ENCODE measurements at places on chromosomes 7 and 10.

DNA sequence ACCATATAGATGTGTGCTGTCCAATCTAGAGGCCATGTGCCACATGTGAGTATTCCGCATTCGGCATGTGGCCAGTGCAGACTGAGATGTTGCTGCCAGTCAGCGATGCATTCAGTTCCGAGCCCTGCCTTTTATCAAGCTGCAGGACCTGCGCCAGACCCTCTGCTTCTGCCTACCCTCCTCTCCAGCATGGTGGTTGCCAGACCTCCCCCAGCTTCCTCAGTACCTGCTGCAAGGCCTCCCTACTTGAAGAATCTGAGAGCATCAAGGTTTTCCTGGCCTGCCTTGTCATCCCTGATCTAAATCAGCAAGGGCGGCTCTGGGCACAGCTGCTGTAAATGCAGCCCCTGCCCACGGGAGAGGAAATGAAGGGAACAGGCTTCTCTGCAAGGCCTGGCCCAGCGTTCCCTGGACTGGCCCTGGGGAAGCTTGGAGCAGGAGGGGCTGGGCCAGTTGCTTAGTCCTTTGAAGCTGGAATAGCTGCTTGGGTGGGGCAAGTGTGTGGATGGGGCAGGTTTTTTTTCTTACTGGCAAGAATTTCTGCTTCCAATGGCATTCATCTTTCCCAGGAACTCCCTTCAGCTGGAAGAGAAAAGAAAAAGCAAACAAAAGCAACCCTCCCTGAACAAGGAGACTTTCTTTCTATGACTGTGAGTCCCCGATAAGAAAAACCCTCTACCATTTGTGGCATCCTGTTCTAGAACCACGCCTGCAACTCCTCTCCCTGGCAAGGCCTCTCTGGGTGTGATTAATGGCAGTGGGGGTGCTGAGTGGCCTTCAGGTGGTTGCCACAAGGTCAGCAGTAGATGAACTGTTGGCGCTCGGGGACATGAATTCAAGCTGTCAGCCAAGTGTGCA lies 93.0 kb downstream of the NHLRC2 start:
- DNase-seq, result no peak

DNA sequence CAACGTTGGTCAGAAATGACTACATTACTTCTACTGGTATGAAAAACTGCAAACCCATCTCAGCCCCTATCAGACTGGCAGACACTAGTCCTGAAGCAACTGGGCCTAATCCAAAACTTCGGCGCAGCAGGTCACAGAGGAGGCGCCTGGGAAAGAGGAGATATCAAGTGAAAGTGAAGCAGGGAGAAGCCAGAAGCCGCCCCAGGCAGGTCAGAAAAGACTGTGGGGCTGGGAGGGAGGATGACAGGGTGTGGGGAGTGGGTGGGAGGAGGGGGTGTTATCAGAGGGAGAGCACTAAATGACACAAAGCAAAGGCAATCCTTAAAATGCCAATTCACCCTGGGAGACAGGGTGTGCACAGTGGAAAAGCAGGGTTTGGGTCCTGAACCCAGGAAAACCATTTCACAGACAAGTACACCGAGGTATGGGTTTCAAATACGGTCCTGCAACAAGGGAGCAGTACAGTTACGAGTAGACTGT lies 731 bp downstream of the CHCHD3 start:
- no peak for DNase-seq

- DNase-seq, result no peak
Observed at GRCh38 chr7:105910172-105910571, 33.8 kb upstream of the ATXN7L1 start.

DNA sequence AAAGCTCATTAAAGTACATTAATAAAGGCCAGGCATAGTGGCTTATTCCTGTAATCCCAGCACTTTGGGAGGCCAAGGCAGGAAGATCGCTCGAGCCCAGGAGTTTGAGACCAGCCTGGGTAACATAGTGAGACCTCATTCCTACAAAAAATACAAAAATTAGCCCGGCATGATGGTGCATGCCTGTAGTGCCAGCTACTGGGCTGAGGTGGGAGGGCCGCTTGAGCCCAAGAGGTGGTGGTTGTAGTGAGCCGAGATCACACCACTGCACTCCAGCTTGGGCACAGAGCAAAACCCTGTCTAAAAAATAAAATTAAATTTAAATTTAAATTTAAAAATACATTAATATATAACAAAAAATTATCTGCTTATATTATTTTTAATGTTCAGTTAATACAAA lies 7.1 kb upstream of the TAS2R39 start:
- DNase-seq, result no peak

- DNase-seq, result no peak
Observed at GRCh38 chr10:6204341-6205191, 1.8 kb downstream of the PFKFB3 start.

DNA sequence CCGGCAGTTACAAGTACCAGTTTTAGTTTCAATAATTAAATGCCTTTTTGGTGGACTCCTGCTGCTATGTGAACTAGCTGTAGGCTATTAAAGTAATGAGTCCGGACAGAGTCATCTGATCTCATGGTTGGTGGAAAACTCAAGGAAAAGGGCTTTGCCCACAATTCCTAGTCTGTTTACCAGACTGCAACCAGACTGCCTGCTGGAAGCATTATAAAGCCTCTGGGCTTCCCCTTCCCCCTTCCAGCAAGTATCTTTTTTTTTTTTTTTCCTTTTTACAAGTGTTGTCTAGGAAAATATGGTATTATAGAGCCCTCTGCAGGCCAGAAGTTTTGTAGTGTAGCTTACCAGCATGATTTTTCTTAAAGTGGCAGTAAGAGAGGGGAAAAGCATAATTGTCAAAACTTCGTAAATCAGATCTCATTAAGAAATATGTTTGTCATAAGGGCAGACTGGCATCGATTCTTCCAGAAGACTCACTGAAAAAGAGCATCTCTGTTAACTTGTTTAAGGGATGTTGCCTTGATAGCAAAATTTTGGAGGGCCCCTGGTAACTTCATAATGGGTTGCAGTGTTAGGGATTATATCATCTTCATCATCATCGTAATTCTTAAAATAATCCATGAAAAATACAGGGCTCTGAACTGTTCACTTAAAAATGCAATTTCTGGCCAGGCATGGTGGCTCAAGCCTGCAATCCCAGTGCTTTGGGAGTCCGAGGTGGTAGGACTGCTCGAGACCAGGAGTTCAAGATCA lies 181.3 kb downstream of the TAX1BP1 start:
- DNase-seq, result no peak

DNA sequence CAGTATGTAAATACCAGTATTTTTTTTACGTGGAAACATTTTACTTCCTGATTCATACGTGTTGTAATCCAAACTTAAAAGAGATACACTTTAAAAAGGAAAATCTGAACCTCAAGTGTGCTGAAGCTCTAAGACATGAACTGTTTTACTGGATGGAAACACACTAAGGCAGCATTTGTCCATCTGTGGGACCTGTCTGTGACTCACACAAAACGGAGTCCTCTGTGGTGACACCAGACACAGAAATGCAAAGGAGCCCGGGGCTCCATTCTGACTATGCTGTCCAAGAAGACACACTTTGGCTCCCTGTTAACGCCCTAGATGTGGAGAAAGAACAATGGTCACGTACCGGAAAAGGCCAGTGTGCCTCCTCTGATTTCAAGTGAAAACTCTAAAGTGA lies 23.9 kb downstream of the RNF133 start:
- DNase-seq, result no peak

DNA sequence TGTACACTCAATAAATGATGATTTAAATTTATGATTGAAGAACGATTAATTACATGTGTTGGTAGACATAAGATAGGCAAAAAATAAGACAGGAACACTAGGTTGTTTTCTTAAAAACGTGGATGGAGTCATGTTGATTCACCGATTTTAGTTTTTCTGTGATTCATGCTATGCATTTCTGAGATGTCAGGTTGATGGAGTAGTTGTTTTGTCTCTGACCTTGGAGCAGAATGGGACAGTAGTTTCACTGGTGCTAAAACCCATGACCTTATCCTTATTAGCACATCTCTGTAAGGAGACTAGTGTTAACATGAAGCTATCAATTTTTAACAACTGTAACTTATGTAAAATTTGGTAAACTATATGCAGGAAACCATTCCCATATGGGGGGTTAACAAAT lies 611.6 kb upstream of the FZD8 start:
- no peak for DNase-seq

GRCh38 chr10:97333351-97333600 lies 1.3 kb downstream of the FRAT2 start:
- DNase-seq, result no peak

GRCh38 chr7:11830582-11831155 lies 1.3 kb downstream of the THSD7A start:
- no peak for DNase-seq

GRCh38 chr10:15859509-15859905 lies 800 bp downstream of the MINDY3 start:
- no peak for DNase-seq

DNA sequence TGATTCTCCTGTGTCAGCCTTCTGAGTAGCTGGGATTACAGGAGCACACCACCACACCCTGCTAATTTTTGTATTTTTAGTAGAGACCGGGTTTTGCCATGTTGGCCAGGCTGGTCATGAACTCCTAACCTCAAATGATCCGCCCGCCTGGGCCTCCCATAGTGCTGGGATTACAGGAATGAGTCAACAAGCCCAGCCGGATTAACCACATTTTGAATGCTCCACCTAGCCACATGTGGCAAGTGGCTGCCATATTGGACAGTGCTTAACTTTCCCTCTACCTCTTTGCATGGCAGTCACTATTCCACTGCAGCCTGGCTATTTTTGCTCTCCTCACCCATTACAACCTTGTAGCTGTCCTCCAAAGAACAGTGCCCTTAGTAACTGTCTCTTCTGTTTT lies 160.1 kb downstream of the GATA3 start:
- no peak for DNase-seq

DNA sequence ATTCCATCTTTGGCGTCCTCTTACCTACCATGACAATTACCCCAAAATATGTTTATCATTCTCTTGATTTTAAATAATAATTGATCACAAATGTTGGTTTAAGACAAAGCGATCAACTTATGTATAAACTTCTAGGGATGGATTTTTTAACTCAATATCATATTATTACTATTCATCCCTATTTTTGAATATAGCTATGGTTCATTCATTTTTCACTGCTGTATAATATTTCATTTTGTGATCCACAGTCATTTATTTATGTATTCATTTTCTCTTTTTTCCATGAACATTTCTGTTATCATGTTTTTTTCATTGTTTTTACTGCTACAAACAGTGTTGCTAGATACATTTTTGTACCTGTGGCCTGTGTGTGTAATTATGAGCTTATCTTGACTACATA lies 61.3 kb upstream of the MET start:
- DNase-seq, result no peak

- no peak for DNase-seq
Observed at GRCh38 chr7:76225379-76225778, 23.7 kb downstream of the SRRM3 start.

DNA sequence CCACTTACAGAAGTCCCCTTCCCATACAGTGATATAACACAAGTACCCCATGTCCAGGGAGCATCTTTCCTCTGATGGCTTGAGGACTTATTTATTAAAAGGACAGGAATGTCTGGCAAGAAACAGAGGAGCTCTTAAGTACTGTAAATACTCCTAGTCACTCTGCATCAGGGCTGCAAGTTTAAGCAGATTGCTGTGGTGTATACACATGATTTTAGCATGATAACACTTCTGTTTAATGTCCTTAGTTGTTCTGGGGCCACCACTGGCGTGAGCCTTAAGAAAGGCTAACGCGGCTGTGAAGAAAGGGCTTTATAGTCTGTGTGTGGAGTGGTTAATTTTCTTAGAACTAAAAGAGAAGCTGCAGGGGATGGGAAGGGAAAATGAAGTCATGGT lies 65.7 kb downstream of the GBF1 start:
- no peak for DNase-seq

GRCh38 chr7:27771111-27771510 lies 31.1 kb downstream of the TAX1BP1 start:
- no peak for DNase-seq

DNA sequence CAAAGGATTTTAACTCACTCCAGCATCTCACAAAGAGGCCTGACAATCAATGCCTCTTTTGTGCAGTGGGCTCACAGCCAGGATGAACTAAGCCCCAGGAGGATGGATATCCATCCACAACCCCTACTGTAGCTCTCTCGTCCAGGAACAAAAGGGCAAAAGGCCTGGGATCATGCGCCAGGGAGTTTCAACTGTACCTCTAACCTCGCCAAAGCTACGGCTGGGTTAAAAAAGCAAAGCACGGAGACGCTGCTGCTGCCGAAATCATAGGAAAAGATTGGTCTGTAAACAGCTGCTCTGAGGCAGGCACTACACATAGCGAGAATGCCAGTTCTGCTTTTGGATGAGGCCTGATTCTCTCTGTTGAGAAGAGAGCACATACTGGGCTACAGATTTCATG lies 32.1 kb downstream of the VSTM4 start:
- no peak for DNase-seq

DNA sequence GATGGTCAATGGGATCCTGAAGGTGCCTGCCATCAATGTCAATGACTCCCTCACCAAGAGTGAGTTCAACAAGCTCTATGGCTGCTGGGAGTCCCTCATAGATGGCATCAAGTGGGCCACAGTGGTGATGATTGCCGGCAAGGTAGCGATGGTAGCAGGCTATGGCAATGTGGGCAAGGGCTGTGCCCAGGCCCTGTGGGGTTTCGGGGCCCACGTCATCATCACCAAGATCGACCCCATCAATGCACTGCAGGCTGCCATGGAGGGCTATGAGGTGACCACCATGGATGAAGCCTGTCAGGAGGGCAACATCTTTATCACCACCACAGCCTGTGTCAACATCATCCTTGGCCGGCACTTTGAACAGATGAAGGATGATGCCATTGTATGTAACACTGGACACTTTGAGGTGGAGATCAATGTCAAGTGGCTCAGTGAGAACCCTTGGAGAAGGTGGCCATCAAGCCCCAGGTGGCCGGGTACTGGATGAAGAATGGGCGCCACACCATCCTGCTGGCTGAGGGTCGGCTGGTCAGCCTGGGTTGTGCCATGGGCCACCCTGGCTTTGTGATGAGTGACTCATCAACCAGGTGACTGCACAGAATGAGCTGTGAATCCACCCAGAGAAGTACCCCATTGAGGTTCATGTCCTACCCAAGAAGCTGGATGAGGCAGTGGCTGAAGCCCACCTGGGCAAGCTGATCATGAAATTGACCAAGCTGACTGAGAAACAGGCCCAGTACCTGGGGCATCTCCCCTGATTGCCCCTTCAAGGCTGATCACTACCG lies 63.0 kb upstream of the ANTXRL start:
- no peak for DNase-seq
